NCI-H1105 treated with DMSO at 0.1 percent for 48 hours (cell line): ENCODE measurements at places on chromosomes 12 and 14.

- DNase-seq = no peak
These were observed 19.2 kb upstream of the PAPOLA start for GRCh38 chr14:96482986-96483385.

DNA sequence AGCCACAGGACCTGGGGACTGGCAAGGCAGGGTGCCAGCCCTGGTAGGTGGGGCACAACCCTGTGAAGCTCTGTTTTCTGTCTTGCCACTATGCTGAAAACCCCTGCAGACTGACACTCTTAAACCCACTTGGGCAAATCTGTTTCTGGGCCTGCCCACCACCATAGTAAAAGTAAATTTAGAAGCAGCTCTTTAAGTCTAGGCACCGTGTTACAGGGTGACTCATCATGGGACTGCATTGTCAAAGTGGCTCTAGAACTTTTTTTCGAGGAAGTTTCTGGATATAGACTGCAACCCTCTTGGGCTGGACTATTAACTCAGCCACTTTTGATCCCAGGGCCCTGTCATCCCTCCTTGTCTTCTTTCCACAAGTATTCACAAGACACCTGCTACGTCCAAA is 7.7 kb downstream of the TUNAR start:
- no peak for DNase-seq

DNA sequence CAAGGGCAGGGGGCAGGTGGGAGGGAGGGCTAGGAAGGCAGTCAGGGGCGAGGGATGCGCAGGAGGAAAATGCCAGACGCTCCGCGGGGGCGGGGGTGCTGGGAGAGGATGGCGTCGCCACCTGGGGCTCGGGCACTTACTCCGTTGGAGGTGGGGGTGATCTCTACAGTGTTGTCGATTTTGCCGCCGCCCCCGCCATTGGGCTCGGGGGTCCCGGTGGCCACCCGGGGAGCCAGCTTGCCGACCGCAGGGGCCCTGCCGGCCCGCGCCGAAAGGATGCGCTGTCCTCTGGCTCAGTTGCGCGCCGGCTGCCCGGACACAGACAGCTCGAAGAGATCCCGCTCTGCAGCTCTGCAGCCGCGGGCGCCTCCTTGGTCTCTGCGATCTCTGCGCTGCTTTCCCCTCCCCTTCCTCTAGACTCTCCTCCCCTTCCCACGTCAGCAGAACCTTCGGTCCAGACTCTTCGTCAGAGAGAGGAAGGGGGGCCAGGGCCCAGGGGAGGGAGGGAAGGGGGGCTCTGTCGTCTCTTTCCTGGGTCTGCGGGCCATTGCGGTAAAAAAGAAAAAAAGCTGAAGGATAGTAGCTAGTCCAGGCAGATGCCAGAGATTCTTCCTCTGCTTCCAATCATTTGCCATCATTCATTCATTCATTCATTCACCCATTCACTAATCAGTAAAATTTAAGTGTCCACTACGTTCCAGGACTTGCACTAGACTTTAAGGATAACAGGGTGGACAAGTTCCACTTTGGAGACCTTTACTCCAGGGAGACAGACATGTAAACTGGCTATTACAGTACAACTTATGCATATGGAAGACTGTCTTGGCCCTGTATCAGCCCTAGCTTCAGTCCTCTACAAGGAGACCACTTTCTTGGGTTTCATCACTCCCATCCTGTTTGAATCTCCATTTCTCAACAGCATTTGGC is at the start of gene SLC22A17:
SLC22A17 (minus strand) TSS at position 382 of the 927 bp plus-strand sequence.
- DNase-seq = peak; percentile 77

- peak; percentile 78 for DNase-seq
These were observed 1027.4 kb downstream of the FSCB start for GRCh38 chr14:43479596-43480195.

DNA sequence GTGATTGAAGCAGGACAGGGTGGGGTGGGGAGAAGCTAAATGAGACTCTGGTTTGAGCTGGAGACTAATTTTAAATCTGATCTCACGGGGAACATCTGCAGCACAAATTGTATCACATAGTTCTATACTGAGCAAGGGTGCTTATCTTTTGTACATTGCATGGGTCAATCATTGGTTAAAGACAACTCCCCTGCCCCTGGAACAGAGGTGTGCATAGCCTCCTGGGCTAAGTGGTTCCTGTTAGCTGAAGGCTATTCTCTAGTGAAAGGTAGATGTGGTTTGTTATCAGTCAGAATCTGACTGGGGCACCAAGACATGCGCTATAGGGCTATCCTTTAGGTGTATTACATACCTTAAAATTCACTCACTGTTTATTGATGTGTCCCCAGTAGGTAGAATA is 103.9 kb upstream of the KITLG start:
- no peak for DNase-seq

GRCh38 chr12:19234981-19235871 is 105.7 kb downstream of the PLEKHA5 start:
- DNase-seq = no peak

DNA sequence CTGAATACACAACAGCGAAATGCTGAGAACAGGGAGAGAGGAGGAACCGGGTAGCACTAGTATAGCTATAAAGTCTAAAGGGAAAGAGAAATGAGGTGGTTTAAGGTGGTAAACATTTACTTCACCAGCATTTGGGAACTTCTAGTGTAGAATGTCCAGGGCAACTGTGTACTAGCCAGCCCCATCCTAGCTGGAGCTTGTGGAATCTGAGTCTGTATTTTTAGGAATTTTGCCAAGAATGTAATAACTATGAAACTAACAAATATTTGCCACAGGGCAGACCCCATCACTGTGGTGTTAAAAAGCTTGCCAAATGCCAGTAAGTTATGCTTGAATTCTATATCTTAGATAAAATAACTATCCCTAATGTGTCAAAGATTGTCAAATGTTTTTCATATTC is 398.9 kb upstream of the MIS18BP1 start:
- no peak for DNase-seq

DNA sequence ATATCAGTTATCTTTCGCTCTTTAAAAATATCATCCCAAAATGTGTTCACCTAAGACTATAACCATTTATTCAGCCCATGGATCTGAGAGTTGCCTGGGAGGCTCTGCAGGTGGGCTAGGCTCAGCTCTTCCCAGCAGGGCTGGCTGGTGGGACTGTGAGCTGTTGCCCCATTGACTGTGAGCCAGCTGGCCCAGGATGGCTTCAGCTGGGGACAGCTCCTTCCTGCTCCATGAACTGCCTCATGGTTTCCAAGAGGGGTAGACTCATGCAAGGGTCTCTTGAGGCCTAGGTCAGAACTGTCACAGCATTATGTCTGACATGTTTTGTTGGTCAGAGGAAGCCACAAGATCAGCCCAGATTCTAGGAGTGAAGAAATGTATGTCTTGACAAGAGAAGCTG is 114.1 kb upstream of the E2F7 start:
- peak; percentile 14 for DNase-seq

DNA sequence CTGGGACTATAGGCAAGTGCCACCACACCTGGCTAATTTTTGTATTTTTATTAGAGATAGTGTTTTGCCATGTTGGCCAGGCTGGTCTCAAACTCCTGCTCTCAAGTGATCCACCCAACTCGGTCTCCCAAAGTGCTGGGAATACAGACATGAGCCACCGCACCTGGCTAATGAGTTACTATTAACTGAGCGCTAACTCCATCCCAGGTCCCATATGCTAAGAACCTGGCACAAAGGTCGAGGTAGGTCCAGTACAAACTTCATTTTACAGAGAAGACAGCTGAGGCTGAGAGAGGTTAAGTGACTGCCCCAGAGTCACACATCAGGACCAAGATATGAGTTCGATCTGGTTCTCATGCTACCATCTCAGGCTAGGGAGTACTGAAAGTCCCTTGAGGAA is 4.5 kb upstream of the PLA2G1B start:
- DNase-seq = no peak

- no peak for DNase-seq
These were observed 28.2 kb downstream of the LTBP2 start for GRCh38 chr14:74583689-74584434.
